Naive thymus-derived CD8-positive, alpha-beta T cell (primary cell): ENCODE measurements at places on chromosomes 12 and 14.

GRCh38 chr14:71618716-71619115 lies 313.5 kb upstream of the RGS6 start:
- DNase-seq = no peak

DNA sequence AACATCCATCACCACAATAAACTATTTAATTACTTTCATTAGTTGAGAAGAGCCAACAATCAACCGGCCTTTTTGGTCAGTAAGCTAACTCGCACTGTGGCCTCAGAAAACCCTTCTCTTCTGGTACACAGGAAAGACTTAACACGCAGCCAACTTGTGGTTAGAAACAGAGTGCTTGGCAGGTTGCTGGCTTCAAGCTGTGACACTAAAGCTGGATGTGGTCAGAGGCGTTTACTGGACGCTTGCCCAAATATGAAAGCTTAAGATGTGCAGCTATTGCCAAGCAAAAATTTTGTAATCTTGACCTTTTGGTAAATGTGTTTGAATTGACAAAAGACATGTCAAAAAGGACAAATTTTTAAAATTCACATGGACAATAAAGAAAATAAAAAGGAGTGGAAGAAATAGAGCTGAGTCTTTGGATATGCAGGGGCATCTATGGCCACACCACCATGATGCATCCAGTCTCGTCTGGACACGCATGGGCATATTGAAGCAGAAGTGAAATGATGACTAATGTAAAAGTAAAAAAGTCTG lies 2.6 kb upstream of the KLRK1 start:
- no peak for DNase-seq

- DNase-seq = no peak
Measured at GRCh38 chr14:51996148-51996746, 6.9 kb downstream of the RTRAF start.

DNA sequence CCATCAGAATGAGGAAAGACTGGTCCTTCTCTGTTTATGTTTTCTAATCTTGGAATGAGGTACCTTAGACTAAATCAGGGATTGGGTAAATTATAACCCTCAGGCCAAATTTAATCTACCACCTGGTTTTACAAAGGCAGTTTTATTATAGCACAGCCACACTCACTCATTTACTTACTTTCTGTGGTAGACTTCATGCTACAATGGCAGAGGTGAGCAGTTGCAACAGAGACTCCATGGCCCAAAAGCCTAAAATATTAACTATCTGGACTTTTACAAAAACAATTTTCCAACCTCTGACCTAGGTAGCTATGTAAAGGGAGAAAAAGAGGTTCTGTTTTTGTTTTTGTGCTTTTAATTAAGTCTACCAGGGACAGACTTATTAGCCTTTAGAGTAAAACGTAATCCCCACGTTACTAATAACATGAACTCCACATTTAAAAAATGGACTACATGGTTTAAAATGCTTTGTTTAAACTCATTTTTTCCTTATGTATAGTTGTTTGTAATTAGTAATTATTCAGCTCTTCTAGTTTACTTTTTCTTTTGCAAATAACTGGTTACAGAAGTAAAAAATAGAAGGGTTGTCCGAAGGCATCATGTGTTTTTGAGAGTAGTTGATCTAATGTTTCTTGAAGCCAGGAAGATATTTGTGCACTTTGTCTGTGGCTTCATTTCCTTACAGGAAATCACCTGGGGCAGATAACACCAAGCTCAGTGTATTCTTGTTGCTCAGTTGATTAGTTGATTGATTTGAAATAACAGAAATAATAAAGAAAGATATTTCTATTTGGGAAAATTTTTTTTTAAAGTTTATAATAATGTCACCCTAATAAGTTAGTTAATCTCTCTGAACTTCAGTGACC lies 57.6 kb upstream of the ATP2B1 start:
- peak; percentile 8 for DNase-seq

GRCh38 chr12:6135071-6135470 lies 10.6 kb upstream of the VWF start:
- DNase-seq = no peak

- no peak for DNase-seq
Measured at GRCh38 chr12:102993537-102993936, 36.1 kb downstream of the ASCL1 start.

- DNase-seq = peak; percentile 53
Measured at GRCh38 chr12:120741476-120742421, 16.1 kb downstream of the ACADS start.

DNA sequence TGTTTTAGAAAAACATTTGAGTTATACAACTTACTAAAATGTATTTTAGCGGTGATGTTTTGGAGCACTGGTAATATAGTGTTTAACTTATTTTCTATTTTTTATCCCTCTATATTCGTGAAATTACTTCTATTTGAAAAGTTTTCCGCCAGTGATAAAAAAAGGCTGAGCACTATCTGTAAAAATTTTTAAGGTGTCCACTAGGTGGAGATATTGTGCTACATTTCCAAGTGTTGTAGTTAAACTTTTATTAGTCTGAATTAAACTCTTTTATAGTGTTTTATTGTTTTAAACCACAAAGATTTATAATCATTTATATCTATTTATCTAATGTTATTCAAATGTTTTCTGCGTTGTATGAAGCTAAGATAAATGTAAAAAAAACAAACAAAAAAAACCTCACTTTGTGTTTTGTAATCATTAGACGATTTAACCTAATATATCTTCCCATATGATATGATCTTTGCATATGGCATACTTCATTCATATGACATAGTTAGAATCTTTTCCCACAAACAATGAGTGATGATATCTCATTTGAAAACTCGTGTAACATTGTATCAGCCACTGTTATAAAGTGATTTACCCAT lies 11.8 kb downstream of the ALG10B start:
- peak; percentile 46 for DNase-seq

DNA sequence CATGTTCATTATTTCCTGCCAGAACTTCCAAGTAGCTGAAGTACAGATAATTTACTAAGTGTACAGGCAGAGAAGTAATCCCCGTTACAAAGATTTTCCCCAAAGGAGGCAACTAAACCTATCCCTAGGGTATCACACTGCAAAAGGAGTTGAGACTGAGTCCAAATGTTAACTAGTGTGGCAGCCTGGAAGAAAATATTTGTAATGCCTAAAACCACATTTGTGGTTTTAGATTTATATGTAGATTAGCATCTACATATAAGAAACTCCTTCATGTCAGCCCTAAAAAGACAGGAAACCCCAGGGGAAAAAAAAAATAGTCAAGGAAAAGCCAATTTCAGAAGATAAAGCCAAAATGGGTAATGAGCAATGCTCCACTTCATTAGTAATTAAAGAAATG lies 1.4 kb upstream of the RNASE12 start:
- DNase-seq = no peak

DNA sequence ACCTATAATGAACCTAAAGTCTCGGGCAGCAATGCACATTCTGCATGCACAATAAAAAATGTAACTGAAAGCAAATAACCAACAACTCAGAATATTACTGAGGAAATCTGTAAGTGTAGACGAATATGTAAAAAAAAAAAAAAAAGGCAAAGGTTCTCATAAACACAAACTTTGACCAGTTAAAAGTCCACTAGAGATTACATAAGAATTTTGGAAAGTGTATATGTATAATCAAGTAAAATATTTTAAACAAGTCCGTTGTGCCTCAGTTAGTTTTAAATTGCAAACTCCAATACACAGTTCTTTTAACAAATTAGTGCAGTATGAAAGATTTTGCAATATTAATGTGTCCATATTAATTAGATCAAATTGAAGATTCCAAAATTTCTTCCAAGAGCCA lies 35.3 kb upstream of the PAPOLA start:
- DNase-seq = no peak

DNA sequence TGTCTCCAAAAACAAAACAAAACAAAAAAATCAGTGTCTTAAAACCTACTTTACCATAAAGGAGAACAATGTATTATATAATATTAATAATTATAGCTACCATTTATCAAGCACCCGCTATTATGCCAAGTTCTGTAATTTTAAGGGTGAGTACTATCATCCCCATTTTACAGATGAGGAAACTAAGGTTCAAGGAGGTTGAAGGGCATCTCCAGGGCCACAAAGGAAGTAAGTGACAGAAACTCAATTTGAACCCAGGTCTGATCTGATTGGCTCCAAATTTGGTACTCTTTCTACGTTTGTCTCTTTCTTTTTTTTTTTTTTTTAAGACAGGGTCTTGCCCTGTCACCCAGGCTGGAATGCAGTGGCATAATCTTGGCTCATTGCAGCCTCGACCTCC lies 115.4 kb downstream of the BCAT1 start:
- no peak for DNase-seq

GRCh38 chr12:7113389-7113871 lies 4.4 kb upstream of the C1RL start:
- DNase-seq = peak; percentile 62

DNA sequence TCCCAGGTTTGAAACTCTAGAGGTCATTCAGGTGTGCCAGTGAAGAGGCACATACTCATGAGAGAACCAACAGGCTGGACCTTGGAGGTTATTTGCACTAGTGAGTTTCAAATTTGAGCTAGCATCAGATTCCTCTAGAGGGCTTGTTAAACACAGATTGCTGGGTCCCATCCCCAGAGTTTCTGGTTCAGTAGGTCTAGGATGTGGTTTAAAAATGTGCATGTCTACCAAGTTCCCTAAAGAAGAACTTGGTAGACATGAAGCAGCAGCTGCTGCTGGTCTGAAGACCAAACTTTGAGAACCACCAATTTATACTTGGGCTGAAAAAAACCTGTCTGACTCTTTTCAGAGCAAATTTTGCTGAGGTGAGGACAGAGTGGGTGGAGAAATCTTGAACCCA lies 61.7 kb downstream of the SUSD6 start:
- no peak for DNase-seq

GRCh38 chr12:124609041-124609989 lies 41.9 kb upstream of the NCOR2 start:
- DNase-seq = peak; percentile 81

DNA sequence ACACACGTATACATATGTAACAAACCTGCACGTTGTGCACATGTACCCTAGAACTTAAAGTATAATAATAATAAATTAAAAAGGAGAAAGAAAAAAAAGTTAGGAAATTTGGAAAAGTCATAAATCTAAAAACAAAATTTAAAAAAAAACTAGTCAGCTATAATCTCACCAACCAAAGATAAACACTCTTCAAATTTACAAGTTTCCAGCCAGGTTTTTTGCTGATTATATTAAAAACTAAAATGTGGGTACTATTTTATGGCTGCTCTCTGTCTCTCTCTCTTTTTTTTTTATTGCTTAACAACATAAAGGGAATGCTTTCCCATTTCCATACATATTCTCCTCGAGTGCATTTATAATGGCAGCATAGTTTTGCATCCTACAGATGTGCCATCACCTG lies 25.0 kb upstream of the RNASE3 start:
- DNase-seq = no peak

GRCh38 chr12:40655451-40655850 lies 36.8 kb upstream of the CNTN1 start:
- no peak for DNase-seq

DNA sequence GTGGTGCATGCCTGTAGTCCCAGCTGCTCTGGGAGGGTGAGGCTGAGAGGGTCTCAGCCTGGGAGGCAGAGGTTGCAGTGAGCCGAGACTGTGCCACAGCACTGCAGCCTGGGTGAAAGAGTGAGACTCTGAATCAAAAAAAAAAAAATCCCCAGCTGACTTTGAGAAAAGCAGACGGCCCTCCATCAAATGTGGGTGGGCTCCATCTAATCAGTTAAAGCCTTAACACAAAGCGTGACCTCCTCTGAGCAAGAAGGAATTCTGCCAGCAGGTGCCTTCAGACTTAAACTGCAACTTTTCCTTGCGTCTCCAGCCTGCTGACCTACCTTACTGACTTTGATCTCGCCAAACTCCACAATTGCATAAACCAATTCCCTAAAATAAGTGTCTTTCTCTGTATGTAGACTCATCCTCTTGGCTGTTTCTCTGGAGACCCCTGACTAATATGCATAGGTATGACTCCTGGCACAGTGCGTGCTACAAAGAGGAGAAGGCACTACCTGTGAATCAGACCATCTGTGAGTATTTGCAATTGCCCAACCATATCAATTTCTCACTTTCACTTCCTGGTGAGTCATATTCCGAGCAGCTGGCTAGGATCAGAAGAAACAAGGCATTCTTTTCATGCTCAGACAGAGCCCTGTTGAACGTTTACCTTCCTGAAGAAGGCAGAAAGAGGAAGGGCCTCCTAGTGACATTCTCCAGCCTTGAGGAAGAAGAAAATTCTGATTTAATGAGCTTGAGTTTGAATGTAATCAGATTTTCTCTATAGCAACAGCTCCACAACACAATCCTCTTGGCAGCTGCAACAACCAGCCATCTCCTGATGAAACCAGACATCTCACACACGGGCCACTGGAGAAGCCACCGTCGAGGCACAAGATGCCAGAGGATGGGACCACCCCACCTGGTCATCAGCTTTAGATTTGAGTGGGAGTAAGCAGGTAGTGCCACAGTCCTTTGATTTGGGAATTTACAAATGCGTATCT lies 54.3 kb downstream of the CLMN start:
- no peak for DNase-seq

DNA sequence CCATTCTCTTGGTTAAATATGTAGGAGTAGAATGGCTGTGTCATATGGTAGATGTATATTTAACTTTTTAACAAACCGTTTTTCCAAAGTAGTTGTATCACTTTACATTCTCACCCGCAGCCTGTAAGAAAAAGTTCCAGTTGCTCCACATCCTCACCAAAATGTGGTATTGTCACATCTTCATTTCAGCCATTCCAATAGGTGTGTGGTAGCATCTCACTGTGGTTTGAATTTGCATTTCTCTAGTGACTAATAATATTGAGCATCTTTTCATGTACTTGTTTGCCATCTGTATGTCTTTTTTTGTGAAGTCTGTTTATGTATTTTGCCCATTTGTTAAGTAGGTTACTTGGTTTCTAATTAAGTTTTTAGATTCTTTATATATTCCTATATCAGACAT lies 78.6 kb downstream of the TBK1 start:
- no peak for DNase-seq

GRCh38 chr14:38948171-38948570 lies 154.9 kb downstream of the SEC23A start:
- no peak for DNase-seq

DNA sequence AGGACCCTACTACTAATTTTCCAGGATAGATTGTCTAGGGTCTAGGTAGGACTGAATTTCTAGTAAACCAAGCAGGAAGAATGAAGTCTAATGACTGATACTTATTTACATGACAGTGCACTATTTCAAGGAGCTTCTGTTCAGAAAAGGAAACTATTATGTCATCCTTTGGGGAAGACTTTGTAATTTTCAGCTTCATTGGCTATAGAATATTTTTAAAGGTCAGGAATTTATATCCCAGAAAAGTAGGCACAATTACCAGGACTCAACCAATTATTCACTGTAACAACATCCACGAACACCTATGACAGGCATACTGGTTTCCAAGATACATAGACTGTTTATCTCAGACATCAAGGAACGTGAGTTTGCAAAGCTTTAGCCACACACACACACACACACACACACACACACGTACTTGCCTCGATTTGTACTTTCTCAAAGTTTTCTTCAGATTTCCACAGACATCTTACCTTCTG lies 23.2 kb downstream of the OR6S1 start:
- DNase-seq = no peak

- peak; percentile 48 for DNase-seq
Measured at GRCh38 chr14:61395115-61395725, 73.8 kb downstream of the PRKCH start.
